ENCODE measurements at places on chromosomes 1 and 21.
A peak's percentile ranks its signal among the peaks of the same experiment; 100 is the strongest.

DNA sequence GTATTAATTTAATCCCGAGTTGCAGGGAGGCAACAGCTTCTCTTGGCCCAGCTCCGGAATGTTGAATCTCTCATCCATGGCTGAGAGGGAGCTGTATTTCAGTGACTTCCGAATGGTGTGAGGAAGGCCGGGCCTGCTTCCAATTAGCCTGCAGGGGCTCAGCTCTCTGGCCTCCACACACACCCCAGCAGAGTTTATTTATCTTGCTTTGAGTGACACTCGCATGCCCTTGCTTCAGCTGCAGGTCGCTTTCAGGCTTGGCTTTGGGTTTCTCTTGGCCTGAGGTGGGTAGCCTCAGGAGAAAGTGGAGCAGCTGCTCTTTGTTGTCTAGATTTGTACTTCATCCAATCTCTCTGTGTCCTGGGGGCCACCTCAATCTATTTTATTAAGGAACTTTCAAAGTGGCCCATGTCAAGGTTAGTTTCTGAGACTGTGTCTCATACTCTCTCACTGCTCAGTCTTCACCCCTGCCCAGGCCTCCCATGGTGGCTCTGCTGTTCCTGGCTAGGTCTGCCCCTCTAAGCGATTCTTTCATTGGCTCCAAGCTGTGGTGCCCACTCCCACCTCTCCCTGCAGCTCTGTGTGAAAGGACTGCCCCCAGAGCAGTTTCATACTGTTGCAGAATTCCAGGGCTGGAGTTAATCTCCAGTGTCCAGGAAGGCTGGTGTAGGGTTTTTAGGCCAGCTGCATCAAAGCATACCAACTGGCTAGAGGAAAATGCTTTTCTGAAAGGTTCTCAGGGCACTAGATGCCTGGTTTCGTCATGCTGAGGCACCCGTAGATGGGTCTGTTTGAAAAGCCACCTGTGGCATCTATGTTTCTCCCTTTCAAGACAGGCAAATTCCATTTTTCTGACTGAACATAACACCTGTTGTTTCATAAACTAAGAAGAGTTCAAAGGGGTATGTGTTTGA is 153.5 kb downstream of the PLXNA2 start:
- no peak for DNase-seq

GRCh38 chr1:97593192-97593591 is 327.6 kb downstream of the DPYD start:
- no peak for DNase-seq

DNA sequence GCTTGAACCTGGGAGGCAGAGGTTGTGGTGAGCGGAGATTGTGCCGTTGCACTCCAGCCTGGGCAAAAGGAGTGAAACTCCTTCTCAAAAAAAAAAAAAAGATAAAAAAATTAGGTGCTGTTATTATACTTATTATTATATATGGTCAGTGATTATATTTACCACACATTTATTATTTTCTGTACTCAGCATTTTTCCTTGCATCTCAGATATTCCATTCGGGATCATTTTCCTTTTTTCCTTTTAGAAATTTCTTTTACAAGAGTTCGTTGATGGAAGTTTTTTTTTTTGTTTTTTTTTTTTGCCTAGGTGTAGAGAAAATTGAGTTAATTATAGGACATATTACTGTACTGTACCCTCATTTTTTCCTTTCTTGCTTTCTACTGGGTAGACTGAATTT is 13.5 kb downstream of the CCDC30 start:
- no peak for DNase-seq

DNA sequence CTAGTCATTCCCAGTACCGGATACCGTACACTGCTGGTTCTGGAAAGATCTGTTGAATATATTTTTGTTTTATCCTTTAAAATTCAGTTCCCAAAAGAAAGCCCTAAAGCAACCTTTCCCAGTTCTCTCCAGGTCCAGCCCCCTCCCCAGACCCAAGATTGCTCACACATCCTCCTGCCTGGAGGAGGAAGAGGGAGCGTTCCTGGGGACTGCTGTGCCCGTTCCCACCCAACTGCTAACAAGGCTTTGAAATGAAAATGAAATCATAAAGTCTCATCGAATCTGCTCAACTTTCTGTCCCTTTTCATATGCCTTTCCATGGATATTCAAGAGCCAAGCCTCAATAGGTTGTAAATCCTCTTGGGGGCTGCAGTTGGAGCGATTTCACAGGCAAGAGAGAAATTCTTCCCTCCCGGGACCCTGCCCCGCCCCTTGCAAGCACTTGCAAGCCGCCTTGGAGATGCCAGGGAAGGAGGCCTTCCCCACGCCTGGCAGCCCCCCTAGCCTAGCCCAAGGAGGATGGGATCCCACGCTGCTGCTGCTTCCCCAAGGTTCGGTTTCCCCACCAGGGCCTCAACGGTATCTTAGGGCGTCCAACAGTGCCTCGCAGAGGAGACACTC is 113.2 kb upstream of the CACHD1 start:
- no peak for DNase-seq

DNA sequence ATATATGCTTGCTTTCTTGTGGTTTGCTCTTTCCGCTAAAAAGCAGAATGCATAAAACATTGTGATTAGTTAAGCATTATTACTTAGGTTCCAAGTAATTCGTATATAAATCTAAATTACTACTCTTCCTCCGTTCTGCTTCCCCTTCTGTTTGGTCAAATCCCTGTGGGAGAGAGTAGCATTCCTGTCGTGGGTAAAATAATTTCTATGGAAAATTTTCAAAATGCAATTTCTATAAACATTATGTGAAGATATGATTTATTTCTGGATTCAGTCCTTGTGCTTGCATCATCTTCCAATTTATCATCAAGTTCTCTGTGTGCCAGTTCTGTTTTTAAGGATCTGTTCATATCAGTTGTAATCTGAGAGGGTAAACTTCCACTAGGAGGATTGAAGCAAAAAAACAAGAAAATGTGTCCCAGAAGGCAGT is 7.2 kb upstream of the WARS2 start:
- DNase-seq = no peak

- no peak for DNase-seq
Measured at GRCh38 chr1:17925290-17926237, 170.4 kb downstream of the ACTL8 start.

DNA sequence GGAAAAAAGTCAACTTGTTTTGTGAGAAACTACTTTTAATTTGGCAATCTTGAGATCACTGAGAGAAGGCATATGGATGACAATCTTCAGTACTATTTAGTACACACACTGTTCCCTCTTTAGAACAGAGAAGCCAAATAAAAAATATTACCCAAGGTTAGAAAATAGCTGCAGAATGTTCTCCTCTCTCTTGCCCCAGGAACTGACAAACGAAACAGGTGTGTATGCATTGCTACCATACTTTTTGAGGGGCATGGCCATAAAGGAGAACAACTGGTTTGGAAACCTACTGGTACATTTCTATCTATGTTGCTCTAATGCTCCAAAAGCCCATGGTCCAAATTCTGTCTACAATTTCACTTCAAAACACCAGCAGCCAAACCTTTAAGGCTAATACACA is 5.7 kb downstream of the TOR1AIP2 start:
- no peak for DNase-seq

DNA sequence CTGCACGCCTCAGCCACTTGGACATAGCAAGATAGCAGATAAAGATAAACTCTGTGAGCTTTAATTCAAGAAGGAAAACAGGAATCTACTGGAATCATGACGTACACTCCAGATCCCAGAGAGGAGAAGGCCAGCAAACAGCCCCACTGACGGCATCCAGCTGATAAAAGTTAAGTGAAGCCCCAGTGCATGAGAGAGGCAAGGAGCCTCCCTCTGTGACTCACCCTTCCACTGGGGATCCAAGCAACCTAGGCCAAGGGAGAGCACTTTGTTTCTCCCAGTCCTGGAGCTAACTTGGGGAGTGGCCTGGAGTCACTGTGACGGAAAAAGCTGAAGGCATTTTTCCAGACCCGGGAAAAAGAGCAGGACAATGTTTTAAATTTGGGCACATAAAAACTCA is 270.0 kb downstream of the AKT3 start:
- no peak for DNase-seq

- no peak for DNase-seq
Measured at GRCh38 chr1:173134800-173135199, 72.3 kb downstream of the TNFSF4 start.

- DNase-seq = no peak
Measured at GRCh38 chr21:25398630-25399029, 208.7 kb downstream of the MRPL39 start.

- DNase-seq = no peak
Measured at GRCh38 chr21:41280115-41280919, 36.3 kb upstream of the FAM3B start.

GRCh38 chr21:32044205-32045180 is 171.7 kb downstream of the HUNK start:
- no peak for DNase-seq

GRCh38 chr1:29245876-29246275 is 9.6 kb downstream of the PTPRU start:
- DNase-seq = no peak

- DNase-seq = no peak
Measured at GRCh38 chr1:220710333-220710732, 20.2 kb downstream of the C1orf115 start.

DNA sequence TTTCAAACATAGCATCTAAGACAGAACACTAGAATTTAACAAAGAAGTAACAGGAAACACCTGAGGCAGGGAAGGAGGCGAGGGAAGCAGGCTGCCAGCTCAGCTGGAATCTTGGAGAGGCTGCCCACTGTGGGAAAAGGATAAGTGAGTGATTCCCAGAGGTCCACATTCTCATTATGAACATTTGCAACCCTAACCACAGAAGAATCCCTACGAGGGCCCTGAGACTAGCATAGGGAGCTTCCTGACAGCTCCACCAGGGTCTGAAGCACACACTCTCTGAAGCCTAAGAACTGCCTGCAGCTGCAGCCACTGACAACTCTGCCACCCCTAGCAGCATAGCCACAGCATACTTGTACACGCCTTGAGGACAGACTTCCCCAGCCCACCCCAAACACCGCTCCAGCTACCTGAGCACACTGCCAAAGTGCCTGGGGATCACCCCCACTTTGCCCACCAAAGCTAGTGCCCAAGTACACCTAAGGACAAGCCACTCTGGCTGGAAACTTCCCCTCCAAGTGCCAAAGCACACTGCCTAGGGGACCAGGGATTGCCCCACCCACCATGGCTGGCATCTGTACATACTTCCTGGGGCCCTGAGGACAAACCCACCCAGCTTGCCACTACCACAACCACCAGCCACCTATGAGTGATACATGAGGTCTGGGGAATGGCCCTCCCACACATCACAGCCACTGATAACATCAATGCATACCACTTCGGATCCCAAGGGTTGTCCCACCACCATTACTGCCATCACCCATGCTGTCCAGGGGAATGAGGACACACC is 76.6 kb upstream of the GUCA2A start:
- no peak for DNase-seq

- DNase-seq = no peak
Measured at GRCh38 chr1:1359664-1360468, 1.5 kb upstream of the MXRA8 start.

DNA sequence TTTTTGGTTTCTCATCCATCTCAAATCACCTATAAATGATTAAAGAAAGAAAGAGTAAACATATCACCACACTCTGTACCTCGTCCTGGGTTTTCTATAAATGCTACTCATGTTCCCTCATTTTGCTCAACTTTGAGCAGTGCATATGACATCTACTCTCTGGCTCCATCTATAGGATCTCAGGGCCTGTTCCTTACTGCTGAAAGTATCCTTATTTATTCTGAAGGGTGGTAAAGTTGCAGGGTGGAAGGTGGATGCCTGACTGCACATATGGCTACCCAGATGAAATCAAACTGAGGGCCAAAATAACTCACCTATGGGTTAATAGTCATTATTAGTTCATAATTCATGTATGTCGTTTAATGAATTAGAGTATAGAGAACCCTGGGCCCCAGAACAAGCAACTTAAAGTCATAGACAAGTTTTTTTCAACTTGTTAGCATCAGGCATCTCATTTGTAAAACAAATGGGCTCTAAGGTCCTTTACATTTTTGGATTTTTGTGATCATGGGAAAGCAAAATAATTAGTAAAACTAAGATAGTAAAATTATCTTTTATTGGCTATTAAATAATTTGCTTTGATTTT is 46.5 kb downstream of the NCF2 start:
- DNase-seq = no peak

DNA sequence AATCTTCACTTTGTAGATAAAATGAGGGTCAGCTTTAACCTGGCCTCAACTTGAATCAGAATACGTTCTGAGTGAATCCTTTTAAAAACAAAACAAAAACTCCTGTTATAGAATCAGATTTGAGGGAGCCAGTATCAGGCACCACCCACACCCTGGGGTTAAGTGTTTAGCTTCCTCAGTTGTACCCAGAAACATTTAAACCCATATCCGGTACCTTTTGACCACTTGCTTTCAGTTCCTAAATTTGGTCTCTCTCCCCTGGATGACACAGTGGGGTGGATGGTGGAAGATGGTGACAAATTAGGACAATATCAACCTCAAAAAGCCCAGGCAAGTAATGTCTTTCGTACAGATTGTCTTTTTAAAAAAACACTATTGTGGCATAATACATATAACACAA is 10.4 kb downstream of the KLHDC7A start:
- no peak for DNase-seq

GRCh38 chr1:40712997-40713396 is 21.5 kb downstream of the NFYC start:
- DNase-seq = no peak

- DNase-seq = no peak
Measured at GRCh38 chr1:178342745-178343144, 154.0 kb downstream of the CLEC20A start.

GRCh38 chr1:17011439-17012307 is at the start of gene ATP13A2:
Gene ATP13A2, minus strand, starts transcription at chr1:17011928. Its CDS starts 190 bp downstream, at chr1:17011738.
- DNase-seq = peak; percentile 78

DNA sequence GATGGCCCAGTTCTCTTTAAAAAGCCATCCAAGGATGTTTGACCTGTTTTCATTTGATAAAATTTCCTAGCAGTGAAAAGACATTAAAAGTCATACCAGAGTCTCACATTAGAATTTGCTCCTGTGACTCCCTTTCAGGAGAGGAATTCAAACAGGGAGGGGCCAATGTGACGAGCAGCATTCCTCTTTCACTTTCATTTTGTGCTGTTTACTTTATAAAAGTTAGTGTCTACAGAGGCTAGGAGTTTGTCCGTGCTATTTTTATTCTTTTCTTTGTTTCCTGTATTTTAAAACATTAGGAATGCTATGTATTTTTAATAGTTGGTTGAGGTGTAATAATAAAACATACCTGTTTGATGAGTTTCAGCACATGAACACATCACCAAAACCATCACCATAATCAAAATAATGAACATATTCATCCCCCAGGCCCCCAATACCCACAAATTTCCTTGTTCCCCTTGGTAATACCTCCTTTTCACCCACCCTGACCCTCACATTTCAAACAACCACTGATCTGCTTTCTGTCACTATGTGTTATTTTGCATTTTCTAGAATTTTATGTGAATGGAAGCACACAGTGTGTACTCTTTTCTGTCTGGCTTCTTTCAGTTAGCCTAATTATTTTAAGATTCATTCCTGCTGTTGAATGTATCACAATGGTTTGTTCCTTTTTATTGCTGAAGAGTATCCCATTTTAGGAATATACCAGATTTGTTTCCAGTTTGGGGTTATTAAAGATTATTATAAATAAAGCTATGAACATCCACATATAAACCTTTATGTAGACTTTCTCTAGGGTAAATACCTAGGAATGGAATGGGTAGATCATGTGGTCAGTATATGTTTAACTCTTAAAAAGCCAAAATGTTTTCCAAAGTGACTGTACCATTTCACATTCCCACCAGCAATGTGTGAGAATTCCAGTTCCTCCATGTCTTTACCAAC is 129.5 kb downstream of the TENT5C start:
- no peak for DNase-seq
